Left kidney (tissue), 8 donors: ENCODE measurements at places on chromosomes 1 and 21. TPM values are rescaled to one million over a fixed set of nuclear protein-coding genes. Genes with fewer than 3 reads are reported as not detected.

- no peak for DNase-seq
Measured at GRCh38 chr1:151282883-151283725, 1.0 kb downstream of the ZNF687 start.

- peak; percentile 70 for DNase-seq
Measured at GRCh38 chr1:236159704-236160539, 17.6 kb downstream of the GPR137B start.

DNA sequence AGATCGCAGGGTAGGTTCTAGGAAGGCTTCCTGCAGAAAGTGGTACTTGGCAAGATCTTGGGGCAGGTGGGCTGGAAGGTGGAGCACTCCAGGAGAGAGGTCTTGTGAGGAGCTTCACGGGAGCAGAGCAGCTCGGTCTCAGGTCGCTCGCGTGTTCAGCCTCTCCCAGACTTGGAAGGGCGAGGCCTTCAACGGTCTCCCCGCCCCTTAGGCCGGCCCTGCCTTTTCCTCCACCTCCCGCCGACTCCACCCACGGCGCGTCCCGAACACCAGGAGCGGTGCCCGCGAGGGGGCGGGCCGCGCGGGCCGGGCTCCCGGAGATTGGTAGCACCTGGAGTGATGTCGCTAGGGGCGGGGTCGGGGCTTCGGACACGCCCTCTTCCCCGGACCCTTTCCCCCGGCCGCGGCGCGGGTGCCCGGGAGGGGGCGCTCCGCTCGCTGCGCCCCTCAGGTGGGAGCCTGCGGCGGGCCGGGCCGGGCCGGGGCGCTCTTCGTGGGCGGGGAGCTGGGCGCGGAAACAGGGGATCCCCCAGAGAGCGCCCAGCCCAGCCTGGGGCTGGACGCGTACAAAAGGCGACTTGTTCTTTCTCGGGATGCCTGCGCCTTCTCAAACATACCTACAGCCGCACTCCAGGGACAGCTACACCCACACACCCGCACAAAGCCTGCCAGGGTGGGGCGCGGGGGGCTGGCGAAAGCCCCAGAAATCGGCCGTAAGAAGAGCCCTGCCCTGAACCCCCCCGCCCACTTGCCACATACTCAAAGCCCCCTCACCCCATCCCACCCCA lies 35.5 kb downstream of the AHDC1 start:
- DNase-seq = peak; percentile 94

DNA sequence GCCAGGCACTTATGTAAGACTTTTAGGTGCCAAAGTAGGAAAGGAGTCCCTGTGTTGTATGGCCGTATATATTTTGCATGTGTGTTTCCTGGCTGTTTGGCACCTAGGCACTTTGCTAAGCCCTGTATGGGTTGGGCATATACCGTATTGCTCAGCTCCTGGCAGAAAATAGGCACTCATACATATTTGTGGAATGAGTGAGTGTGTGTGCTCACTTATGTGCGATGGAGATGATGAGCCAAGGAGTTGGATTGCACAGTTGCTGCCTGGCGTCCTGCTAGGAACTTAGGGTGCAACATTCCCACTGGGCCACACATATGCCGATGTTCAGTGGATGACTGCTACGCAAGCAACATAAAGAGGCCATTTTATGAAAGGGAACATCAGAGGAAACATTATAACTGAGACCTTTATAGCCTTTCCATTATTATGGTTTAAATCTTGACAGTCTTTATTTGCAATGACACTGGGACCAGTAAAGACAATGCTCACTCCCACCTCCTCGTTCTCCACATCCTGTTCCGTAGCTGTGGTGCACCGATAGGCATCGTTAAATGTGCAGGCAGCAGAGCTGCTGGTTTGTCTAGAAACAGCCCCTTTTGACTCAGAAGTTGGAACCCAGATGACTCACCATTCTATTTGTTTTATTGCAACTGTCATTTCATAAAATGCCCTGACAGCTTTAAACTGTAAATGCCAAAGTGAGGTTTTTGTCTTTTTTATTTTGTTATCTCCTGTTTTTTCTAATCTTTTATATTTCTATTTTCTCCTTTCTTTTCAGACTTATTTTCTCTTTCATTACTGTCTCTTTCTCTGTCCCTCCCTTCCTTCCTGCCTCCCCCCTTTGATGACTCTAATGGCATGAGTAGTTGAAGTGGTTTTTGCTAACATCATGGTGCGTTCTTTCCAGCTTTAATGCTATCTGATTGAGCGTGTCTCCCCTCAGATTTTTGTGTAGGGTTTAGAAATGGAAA lies 36.1 kb downstream of the PEX14 start:
- DNase-seq = no peak

GRCh38 chr1:114756009-114756892 lies 1.5 kb downstream of the CSDE1 start:
- no peak for DNase-seq

DNA sequence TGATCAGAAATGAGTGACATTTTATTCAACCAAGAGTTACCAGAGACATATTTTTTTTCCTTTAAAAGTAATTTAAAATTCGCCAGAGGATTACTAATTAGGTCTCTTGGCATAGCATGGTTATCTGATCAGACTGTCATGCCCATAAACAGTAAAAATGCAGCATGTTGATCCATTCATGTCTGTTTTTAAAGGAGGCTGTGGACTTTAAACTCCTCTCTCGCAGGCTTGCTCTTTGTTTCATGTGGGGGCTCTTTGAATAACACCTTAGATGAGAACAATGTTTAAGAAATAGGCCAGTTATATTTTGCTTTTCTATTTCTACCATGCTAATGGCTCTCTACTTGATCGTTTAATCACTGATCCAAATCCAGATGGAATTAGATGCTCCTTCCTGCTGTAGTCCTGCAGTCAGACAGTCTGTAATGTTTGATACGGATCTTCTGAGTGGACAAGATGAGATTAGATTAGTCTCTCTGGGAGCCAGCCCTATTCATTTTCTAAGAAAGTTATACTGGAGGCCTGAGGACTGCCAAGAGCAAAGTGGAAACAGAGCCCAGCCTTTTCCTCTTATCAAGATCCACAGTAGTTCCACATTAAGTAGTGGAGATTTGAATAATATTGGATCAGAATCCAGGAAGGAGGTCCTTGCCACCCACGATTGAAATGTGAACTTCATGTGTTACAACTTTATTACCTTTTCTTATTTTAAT lies 197.4 kb downstream of the HS2ST1 start:
- DNase-seq = no peak

- DNase-seq = no peak
Measured at GRCh38 chr1:107228704-107229371, 88.0 kb downstream of the NTNG1 start.

The MAB21L3 gene
- polyA plus RNA-seq = 0.63 TPM

The PTPN14 gene
- polyA plus RNA-seq = 44.4 TPM

The TRAF5 gene
- polyA plus RNA-seq = 27.9 TPM

The HUNK gene
- 18.1 TPM for polyA plus RNA-seq
